Esophagus squamous epithelium (tissue), 5 donors: ENCODE measurements at places on chromosomes 6 and 20.

GRCh38 chr20:22681591-22682248, 97.3 kb upstream of the FOXA2 start:
- no peak for DNase-seq

GRCh38 chr6:33249732-33250630, 21.7 kb downstream of the VPS52 start:
- no peak for DNase-seq

GRCh38 chr6:95232446-95232845, 344.9 kb upstream of the MANEA start:
- no peak for DNase-seq

GRCh38 chr20:8790442-8791074, 278.3 kb upstream of the PLCB4 start:
- DNase-seq = no peak

DNA sequence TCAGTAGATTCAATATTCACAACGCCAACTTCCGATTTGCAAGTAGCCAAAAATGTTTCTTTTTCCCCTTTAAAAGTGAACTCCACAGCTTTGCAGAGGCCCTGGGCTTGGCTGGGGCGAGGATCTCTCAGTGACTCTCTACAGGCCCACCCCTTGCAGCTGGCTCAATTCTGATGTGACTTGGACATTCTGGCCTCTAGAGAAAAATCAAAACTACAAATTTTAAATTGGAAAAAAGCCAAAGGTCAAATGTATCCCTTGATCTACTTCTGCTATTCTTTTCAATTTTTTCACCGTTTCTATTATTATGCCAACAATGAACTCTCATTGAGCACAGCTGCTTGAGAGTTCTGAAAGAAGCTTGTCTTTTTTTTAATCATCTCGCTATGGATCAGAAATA, 245.9 kb upstream of the HS3ST5 start:
- DNase-seq = no peak

DNA sequence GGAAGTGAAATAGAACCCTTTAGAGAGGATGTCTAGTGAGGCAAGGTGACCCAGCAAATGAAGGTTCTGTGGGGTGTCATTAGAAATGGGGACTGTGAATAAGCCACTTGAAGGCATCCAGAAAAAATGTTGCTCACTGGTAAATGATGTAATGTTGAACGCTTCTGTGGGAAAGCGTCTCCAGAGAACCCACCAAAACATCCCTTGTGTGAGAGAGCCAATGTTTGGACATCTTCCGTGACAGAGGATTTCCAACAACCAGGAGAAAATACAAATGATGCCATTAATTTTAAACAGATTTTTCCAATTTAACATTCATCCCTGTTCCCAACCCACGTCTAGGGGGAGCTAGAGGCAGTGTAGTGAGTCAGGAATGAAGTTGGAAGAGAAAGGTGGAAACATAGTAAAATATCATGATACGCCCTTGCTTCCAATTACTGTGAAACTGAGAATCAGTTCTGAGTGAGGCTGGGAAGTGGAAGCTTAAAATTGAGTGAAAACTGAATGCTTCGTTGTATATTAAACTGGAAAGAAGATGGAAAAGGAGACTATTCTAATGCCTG, 584.2 kb downstream of the CD109 start:
- no peak for DNase-seq

DNA sequence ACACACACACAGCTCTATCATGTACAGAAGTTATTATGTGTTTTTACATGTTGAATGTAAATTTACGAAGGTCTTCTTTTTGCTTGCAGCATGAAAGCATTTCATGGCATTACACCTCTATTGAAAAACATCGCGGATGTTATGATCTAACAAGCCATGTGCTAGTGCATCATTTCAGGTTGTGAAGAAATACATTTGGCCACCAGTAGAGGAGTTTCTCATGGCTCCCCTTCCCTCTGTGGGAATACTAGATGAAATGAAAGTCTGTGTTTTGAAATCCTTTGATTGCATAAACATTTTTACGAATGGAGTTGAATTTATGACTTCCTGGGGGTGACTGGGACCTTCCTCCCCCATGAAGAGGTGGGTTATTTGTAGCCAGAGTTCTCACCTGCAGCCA, 17.7 kb downstream of the MAS1 start:
- no peak for DNase-seq

DNA sequence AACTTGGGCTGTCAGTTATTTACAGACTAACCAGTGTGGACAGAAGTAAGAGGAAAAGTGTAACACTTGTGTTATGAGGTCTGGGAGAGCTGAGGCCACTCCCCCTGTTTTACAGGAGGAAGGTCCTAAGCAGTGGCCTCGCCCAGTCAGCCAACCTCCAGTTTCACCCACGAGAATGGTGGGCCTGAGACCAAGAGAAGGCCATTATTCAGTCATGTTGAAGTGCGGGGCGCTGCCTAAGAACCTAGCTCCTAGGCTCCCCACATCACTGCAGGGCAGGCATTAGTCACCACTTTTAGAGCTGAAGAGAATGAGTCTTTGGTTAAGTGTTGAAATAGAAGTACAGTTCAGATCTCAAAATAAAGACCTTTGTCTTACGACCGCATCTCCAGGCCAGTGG, 27.9 kb downstream of the CDYL start:
- no peak for DNase-seq

- no peak for DNase-seq
Observed at GRCh38 chr6:169518451-169518850, 183.4 kb downstream of the WDR27 start.

DNA sequence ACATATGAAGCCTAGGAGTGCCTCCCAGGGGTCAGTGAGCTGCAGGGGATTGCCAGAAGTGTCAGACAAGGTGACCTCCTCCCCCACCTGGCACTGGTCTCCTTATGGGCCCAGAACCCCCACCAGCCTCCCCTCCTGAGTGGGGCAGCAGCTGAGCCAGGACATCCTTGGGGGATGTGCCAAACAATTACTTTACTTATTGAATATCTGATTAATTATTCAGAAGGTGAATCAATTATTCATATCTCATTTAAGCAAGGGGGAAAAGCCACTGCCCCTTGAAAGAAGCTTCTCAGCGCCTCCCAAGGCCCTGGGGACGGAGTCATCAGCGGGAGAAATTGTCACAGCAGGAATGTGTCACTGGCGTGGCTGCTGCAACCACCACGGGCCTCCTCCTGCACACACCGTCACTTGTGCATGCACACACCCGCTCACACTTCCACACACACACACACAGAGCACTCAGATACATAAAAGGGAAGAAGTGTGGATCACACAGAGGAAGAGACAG, 123.4 kb upstream of the MAFB start:
- no peak for DNase-seq

DNA sequence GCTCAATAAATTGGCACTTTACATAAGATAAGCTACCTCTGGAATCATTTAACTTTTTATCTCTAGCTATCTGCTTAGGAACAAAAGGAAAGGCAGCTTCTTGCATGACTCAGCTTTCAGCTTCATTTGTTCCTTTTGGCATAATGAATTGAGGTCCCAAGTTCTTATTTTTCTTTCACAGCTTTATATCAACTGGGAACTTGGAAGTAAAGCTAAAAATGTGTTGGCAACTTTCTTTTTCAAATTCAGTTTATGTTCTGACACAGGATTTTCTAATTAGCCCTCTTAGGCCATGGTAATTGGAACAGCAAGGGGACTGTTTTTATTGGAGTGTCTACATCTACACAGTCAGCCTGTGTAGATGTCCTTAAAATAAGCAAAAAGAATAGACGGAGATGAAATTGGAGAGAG, 55.2 kb upstream of the MRAP2 start:
- no peak for DNase-seq

- no peak for DNase-seq
Observed at GRCh38 chr6:98833057-98833306, 1.4 kb upstream of the POU3F2 start.

GRCh38 chr6:150140236-150140969, 2.4 kb upstream of the PPP1R14C start:
- no peak for DNase-seq

GRCh38 chr6:16238057-16238962, at the start of gene GMPR:
TSS of gene GMPR (plus strand) at chr6:16238587. CDS start at chr6:16238694, 107 bp downstream.
- no peak for DNase-seq

GRCh38 chr20:755941-756340, 12.4 kb downstream of the SLC52A3 start:
- no peak for DNase-seq

GRCh38 chr6:150395388-150396009, 26.7 kb downstream of the IYD start:
- no peak for DNase-seq

DNA sequence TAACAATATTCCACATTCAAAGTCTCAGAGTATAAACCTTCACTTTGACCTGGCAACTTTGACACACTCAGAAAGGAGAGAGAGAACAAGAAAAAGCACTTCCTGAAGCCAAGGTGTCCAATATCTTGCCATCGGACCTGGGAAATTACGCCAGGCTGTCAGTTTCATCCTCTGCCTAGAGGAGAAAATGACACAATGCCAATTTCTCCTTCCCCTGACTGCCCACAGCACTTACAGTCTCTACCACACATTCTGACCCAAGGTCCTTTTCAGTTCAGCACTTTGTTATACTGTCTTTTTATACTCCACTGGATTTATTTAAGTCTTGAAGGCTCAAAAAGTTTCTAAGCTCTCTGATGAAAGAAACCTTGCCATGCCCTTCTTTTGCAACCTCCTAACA, 250.4 kb downstream of the GMPR start:
- DNase-seq = no peak

- no peak for DNase-seq
Observed at GRCh38 chr20:52279706-52280105, 88.1 kb upstream of the ZFP64 start.

DNA sequence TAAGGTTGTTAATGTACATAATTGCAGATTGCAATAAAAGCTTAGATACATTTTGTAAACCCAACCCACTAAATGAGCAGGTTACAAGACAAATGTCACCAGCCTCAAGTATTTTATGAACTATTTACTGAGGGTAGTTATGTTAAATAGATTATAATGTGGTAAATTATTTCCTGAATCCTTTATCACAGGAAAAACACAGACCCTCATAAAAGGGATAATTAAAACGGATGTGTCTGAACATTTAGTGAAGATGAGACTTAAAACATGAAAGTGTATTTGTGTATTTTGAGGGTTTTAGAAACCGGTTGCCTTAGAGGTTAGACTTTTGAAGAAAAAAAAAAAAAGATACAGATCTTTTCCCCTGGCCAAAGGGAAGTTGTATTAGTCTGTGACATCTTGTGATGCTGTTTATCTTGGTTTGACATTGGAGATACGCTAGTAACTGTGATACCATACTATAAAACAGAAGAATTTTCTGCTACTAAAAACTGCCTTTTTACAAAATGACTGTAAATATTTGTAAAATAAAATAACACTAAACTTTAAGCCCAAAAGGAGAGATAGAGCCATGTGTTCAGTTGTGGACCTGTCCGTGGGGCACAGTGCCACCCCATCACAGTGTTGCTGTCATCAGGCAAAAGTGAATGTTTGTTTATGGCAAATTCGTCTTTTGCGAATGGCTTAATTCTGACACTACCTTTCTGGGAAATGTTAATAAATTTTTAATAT, 9.7 kb downstream of the DYNLT1 start:
- DNase-seq = no peak
